Left colon (tissue), 2 donors: ENCODE measurements at places on chromosomes 2 and 18. TPM values are rescaled to one million over a fixed set of nuclear protein-coding genes. Genes with fewer than 3 reads are reported as not detected.

SERPINB13 gene
- total RNA-seq: not detected

TCF23 gene
- not detected for total RNA-seq

OTOS gene
- total RNA-seq: not detected

MBOAT2 gene
- 67.0 TPM for total RNA-seq

MTX2 gene
- 34.0 TPM for total RNA-seq

GPR55 gene
- total RNA-seq: 0.34 TPM

ADD2 gene
- 0.21 TPM for total RNA-seq

C2orf78 gene
- total RNA-seq: not detected

CCDC141 gene
- 3.9 TPM for total RNA-seq

AFF3 gene
- total RNA-seq: 10.6 TPM

CHRNG gene
- not detected for total RNA-seq

CCBE1 gene
- 0.31 TPM for total RNA-seq

ALPP gene
- total RNA-seq: 0.15 TPM

SLC38A11 gene
- 3.7 TPM for total RNA-seq

TEX51 gene
- total RNA-seq: not detected

REG1A gene
- not detected for total RNA-seq

CRYGD gene
- not detected for total RNA-seq

REG3G gene
- total RNA-seq: not detected

GNLY gene
- 1.4 TPM for total RNA-seq

CD207 gene
- total RNA-seq: not detected

CAPN14 gene
- 0.47 TPM for total RNA-seq

SPC25 gene
- total RNA-seq: 1.2 TPM

LDAH gene
- total RNA-seq: 21.5 TPM

PER2 gene
- 35.4 TPM for total RNA-seq

MEP1B gene
- total RNA-seq: 11.3 TPM

LYPD6B gene
- 1.7 TPM for total RNA-seq

C2orf81 gene
- total RNA-seq: 0.49 TPM

WDR43 gene
- total RNA-seq: 30.8 TPM

PIEZO2 gene
- 1.3 TPM for total RNA-seq

ANTXR1 gene
- 17.3 TPM for total RNA-seq

ACKR3 gene
- total RNA-seq: 11.3 TPM

WNT6 gene
- total RNA-seq: 0.43 TPM

RAPGEF4 gene
- 2.3 TPM for total RNA-seq

SAG gene
- total RNA-seq: not detected

NYAP2 gene
- not detected for total RNA-seq

SNED1 gene
- 9.4 TPM for total RNA-seq

SERPINB11 gene
- not detected for total RNA-seq

TUBA3E gene
- total RNA-seq: not detected

CHRNA1 gene
- 3.5 TPM for total RNA-seq

NPHP1 gene
- total RNA-seq: 0.56 TPM

DCDC2C gene
- total RNA-seq: not detected

MGAT4A gene
- total RNA-seq: 154 TPM

ELOA2 gene
- total RNA-seq: not detected

SLC11A1 gene
- 1.7 TPM for total RNA-seq

LTBP1 gene
- 24.8 TPM for total RNA-seq

CCDC150 gene
- 5.8 TPM for total RNA-seq

IL1B gene
- total RNA-seq: 4.2 TPM
